NCI-H226 (cell line): ENCODE measurements at places on chromosomes 3 and 15.

- DNase-seq: no peak
These were observed 61.0 kb downstream of the KLF13 start for GRCh38 chr15:31387479-31388118.

GRCh38 chr3:37588758-37589157 lies 272.9 kb upstream of the CTDSPL start:
- no peak for DNase-seq

GRCh38 chr15:67558502-67558901 lies 16.0 kb downstream of the MAP2K5 start:
- DNase-seq: no peak

- DNase-seq: no peak
These were observed 36.7 kb upstream of the ARHGEF3 start for GRCh38 chr3:56838448-56838847.

DNA sequence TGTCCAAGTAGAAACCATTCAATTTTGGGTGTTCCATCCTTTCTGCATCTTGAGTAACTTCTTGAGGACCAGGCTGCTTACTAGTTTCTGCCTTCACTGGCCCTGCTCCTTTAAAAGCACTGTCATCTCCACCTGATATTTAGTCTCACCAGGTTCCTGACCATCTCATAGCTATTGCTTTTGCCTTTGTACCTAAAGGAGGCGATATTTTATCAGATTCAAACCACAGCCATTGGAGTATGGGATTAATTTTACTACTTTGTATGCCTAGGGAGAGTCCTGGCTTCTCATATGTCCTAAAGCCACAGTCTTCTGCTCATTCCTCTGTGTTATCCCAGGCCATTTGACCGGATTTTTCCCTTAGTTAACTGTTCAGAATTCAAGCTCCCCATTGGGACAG lies 51.8 kb upstream of the RFX7 start:
- no peak for DNase-seq

DNA sequence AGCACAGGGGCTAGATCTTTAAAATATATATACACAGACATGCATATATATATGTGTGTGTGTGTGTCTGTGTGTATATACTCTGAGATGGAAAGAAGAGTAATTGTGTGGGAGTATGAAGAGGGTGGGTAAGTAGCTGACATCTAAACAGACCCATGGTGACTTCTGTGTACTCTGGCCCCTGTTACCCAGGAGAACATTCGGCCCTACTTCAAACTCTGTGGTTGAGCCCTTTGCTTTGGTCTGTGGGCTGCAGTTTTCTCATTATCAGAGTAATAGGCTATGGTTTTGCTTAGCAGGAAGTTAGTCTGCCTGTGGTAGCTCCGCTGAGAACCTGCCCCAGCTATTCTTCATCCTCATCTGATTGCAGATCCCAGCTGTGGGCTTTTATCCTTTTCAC lies 141.4 kb downstream of the RBPMS2 start:
- DNase-seq: no peak

GRCh38 chr15:69298697-69299441 lies at the start of gene PAQR5:
Gene PAQR5 (plus strand): TSS chr15:69298912. CDS start chr15:69360081, 61,169 bp downstream.
- peak; percentile 15 for DNase-seq

DNA sequence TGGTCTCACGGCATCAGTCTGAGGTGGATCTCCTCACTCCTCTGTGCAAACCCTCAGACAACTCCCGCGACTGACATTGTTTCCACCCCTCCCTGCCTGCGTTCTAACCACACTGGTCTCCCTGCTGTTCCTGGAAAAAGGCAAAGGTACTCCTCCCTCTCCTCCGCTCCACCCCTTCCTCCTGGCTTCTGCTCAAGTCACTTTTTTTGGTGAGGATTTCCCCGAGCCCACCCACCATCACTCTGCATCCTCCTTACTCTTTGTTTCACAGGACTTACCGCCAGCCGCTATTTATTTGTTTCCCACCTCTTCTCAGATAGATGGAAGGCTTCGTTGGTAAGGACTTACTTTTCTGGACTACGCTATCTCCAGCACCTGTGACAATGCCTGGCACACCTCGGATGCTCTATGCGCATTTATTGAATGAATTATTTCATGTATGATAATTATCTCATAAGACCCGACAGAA lies 25.6 kb downstream of the PRR23E start:
- no peak for DNase-seq

DNA sequence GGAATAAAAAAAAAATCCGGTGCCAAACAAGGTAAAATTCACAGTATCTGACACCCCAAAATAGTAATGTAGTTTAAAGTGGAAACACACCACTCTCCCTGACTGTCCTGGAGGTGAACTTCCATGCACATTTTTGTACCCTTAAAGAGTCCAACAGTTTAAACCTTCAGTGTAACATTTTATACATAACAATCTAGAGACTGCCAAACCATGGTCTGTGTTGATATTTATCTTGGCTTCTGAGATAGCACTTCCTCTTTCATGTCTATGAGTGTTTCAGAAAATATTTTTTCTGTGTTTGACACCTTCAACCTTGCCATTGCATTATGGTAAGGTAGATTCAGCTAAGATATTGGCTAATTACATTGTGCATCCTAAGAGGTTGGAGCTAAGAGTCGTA lies 13.9 kb downstream of the TMEM45A start:
- no peak for DNase-seq

DNA sequence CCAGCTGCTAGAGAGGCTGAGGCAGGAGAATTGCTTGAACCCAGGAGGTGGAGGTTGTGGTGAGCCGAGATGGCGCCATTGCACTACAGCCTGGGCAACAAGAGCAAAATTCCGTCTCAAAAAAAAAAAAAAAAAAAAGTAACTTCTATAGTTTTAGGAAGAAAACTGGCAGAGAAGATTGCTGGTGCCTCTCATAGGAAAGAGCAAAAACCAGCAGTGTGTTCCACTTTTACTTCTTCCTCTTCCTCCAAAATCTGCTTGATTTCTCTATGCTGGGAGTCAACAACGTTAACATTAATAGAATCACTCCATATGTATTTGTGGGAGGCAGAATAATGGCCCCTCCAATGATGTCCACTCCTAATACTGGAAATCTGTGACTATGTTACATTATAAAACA lies 12.5 kb upstream of the NR1D2 start:
- no peak for DNase-seq

- no peak for DNase-seq
These were observed 4.6 kb downstream of the STIMATE start for GRCh38 chr3:52892625-52893311.

DNA sequence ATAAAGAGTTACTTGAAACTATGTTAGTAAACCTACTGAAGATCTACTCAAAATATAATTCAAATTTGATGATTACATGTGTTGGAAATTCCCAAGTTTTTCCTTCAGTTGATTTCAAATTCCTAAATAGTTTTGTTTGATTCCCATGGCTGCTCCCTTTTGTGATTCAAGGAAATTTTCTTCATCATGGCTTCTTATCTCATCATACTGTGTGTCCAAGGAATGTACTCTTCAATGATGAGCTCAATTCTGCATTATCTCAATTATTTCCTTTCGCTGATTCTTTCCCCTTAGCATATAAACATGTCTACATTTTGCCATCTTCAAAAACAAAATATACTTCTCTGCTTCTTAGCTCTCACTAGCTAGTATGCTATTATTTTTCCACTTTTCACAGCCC lies 460.4 kb upstream of the NAALADL2 start:
- peak; percentile 67 for DNase-seq

DNA sequence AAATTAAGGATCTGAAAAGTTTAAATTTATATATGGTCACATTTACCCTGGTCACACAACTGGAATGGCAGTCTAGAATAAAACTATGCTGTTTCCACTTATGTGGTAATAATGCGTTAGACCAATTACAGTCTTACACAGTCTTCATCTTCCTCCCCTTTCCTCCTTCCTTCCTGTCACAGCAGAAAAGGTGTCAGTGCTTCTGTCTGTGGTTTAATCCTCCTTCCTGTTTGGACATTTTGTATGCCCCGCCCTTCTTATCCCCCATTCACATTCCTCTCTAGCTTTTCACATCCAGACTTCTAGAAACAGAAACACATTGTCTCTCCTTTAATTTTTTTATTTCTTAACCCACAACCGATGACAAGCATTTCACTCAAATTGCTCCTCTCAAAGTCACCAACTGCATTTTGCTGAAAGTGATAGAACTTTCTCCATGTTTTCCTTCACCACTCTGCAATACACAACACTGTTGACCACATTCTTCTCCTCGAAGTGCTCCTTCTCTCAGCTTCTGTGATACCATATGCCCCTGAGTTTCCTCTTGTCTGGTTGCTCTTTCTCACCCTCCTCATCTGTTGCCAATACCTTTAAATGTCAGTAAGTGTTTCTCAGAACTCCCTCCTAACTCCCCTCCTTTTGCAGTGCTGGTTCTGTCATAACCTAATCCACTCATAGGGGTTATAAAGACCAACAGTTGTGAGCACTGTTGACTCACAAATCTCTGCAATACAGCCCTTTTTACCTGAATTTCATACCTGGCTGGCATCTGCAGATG lies 271.6 kb downstream of the UBE2E2 start:
- no peak for DNase-seq

DNA sequence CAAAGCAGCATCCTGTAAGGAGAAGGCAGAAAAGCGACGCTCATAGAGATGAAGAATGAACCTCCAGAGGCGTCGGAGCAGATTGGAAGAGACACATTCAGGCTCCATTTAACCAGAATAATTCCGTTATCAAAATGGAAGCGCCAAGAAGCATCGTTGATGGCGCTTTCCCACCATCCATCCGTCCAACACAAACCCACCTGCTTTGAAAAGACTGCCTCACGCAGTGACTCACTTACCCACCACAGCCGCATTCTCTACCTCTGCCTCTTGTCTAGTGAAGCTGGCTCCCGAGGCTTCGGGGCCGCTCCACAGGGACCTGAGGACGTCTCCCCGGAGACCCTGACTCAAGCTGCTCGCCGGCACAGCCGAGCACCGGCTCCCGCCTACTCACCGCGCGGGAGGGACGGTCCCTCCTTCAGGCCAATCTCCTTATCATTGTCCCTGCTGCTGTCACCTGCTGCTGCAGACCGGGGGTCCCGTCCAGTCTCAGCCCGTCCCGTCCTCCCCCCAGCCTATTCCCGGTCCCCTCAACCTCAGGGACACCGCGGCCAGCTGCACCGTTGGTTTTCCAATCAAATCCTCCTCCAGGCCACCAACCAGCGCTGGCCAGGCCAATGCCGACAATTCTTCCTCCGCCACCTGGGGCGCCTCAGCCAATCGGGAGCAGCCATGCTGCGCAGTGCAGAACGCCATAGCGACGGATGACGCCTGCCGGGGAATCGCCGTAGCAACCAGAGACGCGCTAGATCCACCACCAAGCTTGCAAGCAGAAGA lies at the start of gene NEK10:
TSS of gene NEK10 (minus strand) at position 553 of the 777 bp plus-strand sequence. CDS start 16,501 bp downstream, outside the sequence.
- peak; percentile 63 for DNase-seq

- no peak for DNase-seq
These were observed 60.6 kb downstream of the WNT5A start for GRCh38 chr3:55426486-55426885.

DNA sequence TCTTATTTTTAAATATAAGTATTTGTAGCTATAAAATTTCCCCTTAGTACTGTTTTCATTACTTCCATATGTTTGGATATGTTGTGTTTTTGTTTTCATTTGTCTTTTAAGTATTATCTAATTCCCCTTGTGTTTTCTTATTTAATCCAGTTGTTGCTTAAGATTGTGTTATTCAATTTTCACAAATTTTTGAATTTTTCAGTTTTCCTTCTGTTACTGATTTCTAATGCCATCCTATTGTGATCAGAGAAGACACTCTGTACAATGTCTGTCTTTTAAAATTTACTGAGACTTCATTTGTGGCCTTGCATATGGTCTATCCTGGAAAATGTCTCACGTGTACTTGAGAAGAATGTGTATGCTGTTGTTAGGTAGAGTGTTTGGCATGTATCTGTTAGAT lies 795.6 kb upstream of the CFAP20DC start:
- DNase-seq: no peak

DNA sequence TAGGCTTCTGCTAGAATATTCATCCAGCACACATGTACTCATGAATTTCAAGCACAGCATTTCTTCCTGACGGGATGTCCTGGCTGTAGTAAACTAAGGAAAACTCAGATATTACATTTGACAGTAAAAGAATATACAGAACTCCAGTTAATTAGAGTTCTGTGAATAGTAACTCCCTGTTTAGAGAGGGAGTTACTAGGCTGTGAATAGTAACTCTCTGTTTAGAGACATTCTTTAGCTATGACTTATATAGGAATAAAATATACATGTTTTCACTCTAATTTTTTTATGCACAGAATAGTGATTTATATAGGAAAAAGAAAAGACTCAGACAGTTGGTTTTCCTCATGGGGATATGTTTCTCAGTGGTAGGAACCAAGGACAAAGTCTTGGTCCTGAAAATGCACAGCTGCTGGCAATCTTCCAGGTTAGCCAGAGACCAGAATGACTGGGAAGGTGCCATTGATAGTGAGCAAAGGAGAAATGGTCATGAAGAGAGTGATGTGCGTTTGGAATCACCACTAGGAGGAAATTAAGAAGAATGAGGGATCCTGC lies 480.7 kb upstream of the THBS1 start:
- DNase-seq: no peak

GRCh38 chr3:106215047-106215446 lies 346.2 kb upstream of the CBLB start:
- no peak for DNase-seq

GRCh38 chr3:129620828-129621559 lies 14.5 kb upstream of the PLXND1 start:
- no peak for DNase-seq

DNA sequence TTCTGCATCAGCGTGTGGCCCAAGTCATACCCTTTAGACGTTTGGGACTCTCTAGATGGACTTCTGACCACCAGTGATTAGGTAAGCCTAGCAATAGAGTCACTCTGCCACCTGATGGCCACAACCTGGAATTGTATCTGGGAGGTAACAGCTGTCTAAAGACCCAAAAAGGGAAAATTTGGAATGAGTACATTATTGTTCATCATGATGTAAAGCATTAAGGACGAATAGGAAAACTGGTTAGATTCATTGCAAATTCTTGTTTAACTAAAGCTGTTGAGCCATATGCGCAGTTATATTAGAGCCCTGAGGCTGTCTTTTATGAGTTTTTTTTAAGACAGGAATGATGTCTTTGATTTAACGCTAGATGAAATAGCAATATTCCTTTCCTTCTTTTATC lies 63.6 kb downstream of the FAM81A start:
- DNase-seq: peak; percentile 59

DNA sequence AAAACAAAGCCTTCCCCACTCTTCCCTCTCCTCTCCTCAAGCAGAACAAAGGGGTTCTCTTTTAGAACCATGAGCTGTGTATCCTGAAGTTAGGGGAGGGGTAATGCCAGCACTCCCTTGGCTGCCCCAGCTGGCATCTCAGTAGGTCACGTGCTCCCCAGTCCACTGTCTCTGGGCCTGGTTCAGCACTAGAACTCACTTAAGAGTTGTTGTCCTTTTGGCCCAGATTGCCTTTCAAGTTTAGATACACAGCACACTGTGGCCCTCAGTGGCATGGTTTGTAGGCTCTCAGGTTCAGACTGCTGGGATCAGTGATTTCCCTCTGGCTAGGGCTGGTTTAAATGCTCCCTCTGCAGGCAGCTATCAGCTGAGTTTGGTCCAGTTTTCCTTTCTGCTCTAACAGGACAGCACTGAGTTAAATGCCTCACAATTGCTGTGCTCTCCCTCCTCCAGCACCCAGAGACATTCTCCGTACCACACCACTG lies 188.4 kb upstream of the ST8SIA2 start:
- no peak for DNase-seq
